ENCODE measurements at places on chromosomes 5 and 9.

DNA sequence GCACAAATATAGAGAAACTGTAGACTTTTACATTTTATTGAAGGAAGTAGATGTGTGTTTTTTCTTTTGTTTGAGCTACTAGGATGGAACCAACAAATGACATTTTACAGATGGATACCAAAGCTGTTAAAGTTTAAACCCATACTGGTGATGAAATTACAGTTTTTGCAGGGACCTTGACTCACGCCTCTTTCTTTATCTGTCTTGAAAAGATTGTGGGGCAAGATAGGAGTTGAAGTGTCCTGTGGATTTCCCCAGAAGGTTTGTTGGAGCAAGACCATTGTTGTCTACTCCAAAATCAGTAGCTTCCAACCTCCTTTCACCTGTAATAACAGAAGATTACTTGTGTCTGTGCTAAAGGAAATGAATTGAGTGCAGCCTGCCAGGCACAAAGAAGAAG lies 4.1 kb upstream of the C5orf63 start:
- DNase-seq: no peak
- no peaks in the 10 kb centered on the region for H3K27me3 ChIP-seq
- H3K36me3 ChIP-seq: no peaks in the 10 kb centered on the region
- peaks cover 4% of the 10 kb centered on the region for H3K4me1 ChIP-seq

- peaks cover 7% of the 10 kb centered on the region for H3K4me1 ChIP-seq
- no peak overlapping the region for H3K4me3 ChIP-seq
- no peak for DNase-seq
- no peaks in the 10 kb centered on the region for H3K36me3 ChIP-seq
- no peak overlapping the region for H3K27ac ChIP-seq
- H3K27me3 ChIP-seq: no peaks in the 10 kb centered on the region
Measured at GRCh38 chr9:134545543-134546245, 95.9 kb upstream of the COL5A1 start.

- peak overlapping the region; percentile 42 for H3K27ac ChIP-seq
- H3K4me3 ChIP-seq: no peak overlapping the region
- peaks cover 10% of the 10 kb centered on the region for H3K4me1 ChIP-seq
- no peaks in the 10 kb centered on the region for H3K27me3 ChIP-seq
- DNase-seq: no peak
Measured at GRCh38 chr5:31939151-31939550, 235.0 kb downstream of the GOLPH3 start.

- no peak overlapping the region for H3K27ac ChIP-seq
- no peaks in the 10 kb centered on the region for H3K4me1 ChIP-seq
- H3K36me3 ChIP-seq: no peaks in the 10 kb centered on the region
- no peaks in the 10 kb centered on the region for H3K27me3 ChIP-seq
Measured at GRCh38 chr5:116487045-116487444, 87.6 kb downstream of the SEMA6A start.

DNA sequence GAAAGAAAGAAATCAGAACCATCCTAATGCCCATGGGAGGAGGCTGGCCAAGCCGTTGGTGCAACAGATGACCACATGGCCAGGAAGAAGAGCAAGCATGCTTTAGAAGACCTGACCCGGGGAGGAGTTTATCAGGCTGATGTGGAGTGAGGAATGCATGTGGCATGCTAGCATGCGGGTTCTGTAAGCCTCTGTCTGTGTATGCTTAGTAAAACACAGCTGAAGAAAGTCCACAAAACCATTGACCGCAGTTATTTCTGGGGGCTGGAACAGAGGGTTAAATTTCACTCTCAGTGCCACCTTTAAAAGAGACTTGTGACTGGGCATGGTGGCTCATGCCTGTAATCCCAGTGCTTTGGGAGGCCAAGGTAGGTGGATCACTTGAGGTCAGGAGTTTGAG lies 19.1 kb downstream of the GFI1B start:
- H3K27ac ChIP-seq: no peak overlapping the region
- no peaks in the 10 kb centered on the region for H3K4me1 ChIP-seq
- no peaks in the 10 kb centered on the region for H3K36me3 ChIP-seq
- H3K4me3 ChIP-seq: no peak overlapping the region
- no peak for DNase-seq

DNA sequence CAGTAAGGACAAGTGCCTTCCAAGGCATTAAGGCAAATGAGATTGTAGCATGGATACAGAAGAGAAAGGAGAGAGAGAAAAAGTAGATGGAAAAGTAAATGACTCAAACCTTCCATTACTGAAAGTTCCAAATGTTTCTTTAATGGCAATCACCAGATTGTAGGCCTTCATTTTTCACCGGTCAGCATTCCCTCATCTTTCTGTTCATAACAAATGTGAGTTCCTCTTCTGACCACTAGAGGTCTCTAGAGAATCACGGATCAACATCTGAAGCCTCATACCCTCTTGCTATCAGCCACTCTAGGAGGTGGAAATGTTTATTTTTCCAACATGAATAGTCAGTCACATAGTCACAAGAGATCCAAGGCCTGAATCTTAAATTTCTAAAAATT lies 73.6 kb upstream of the RPS23 start:
- peaks cover 12% of the 10 kb centered on the region for H3K4me1 ChIP-seq
- no peaks in the 10 kb centered on the region for H3K27me3 ChIP-seq
- DNase-seq: no peak
- no peak overlapping the region for H3K4me3 ChIP-seq
- no peak overlapping the region for H3K27ac ChIP-seq

DNA sequence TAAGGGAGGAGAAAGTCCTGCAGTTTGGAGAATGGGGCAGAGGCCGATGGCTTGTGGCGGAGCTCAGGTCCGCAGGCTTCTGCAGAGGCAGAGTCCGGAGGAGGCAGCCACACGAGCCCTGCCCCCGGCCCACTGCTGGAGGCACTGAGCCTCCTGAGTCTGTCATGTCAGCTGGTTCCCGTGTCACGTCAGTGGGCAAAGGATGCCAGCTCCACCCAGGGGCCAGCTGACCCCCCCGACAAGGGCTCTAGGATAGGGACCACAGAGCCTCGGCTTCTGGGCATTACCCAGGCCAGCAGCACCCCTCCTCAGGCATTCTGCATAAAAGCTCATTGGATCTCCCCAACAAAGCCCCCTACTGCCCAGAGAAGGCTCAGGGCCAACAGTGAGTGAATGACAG lies 8.5 kb downstream of the SH3PXD2B start:
- no peak overlapping the region for H3K4me3 ChIP-seq
- peak overlapping the region; percentile 85 for H3K27ac ChIP-seq
- H3K27me3 ChIP-seq: no peaks in the 10 kb centered on the region

- H3K4me3 ChIP-seq: no peak overlapping the region
- no peaks in the 10 kb centered on the region for H3K36me3 ChIP-seq
- peak; percentile 23 for DNase-seq
- no peak overlapping the region for H3K27ac ChIP-seq
- H3K4me1 ChIP-seq: peaks cover 2% of the 10 kb centered on the region
Measured at GRCh38 chr9:134768709-134769351, 111.8 kb upstream of the FCN2 start.

All from testis (tissue), 5 donors.